ENCODE measurements at places on chromosomes 2 and 18.

DNA sequence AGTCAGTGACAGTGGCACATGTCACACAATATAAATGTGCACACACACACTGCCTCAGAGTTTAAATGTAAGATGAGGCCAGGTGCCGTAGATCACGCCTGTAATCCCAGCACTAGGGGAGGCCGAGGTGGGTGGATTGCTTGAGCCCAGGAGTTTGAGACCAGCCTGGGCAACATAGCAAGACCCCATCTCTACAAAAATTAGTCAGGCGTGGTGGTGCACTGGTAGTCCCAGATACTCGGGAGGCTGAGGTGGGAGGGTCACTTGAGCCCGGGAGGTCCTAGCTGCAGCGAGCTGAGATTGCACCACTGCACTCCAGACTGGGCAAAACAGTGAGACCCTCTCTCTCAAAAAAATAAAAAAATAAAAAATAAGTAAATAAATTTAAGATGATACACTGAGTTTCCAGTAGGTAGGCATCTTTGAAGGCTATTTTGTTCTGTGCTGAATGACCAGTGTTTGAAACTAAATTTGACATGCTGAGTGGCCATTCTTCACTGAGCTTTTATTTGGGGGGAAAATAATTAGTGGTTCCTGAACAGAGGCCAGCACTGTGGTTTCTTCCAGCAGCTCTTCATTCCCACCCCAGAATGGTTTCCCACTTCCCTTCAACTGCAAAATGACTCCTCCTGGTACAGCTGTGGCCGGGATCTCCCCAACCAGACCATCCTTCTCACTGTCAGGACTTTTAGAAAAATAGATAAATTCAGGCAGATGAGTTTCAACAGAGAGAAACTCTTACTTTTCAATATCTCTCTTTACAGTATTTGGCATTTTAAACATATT, 44.9 kb downstream of the PSMG2 start:
- DNase-seq = no peak

GRCh38 chr2:169512525-169512924, 3.0 kb downstream of the KLHL41 start:
- DNase-seq = no peak

- no peak for DNase-seq
Observed at GRCh38 chr2:70479816-70480215, 73.8 kb downstream of the TGFA start.

- DNase-seq = no peak
Observed at GRCh38 chr2:28401948-28402550, 9.4 kb downstream of the FOSL2 start.

DNA sequence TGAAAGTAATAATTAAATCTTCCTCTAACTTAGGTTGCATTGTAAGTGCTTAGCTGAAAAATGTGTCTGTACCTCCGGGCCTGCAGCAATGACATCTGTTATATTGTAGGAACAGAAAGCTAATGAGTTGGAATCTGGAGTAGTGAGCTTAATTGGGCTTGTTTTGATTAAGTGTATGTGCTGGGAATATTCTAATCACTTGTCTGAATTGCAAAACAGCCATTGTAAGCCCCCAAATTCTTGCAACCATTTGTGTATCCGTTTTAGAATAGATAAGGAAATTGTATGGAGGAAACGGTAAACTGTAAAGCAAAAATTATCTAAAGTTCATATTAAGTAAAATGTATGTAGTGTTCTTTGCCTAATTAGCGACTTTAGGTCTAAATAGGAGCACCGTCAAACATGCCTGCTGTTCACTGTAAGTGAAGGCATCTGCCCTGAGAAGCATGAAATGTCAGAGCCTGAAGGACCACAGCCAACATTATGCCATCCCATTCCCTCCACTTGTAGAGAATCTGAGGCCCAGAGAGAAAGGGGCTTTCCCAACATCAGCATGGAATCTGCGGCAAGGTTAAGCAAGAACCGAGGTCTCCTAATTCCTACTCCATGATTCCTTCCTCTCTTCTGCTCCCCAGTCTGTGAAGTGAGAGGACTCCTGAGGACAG, 466.4 kb downstream of the TDRD15 start:
- no peak for DNase-seq

DNA sequence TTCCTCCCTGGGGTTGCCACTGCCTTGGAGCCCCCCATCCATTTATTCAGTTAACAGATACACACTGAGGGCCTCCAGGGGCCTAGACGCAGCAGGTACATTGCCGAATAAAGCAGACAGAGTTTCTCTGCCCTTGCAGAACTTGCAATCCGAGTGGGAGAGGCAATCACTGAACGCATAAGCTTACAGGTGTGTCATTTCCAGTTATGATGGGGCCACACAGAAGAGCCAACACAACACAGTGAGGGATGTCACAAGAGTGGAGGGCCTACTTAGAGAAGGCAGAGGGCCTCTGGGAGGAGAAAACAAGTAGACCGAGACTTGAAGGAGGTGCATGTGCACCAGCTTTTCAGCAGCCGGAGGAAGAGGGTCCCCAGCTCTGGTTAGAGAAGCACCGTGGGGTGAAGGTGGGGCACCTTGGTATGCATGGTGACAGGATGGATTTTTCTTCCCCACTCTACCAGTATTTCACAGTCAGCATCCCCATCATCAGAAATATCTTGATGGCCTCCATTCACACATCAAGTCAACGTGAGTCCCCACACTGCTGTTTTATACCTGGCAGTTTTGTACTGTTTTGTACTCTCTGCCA, 150.9 kb downstream of the SMAD7 start:
- no peak for DNase-seq

- DNase-seq = no peak
Observed at GRCh38 chr2:210189452-210190138, 18.4 kb upstream of the KANSL1L start.

- no peak for DNase-seq
Observed at GRCh38 chr2:36168115-36168514, 187.5 kb upstream of the CRIM1 start.

- DNase-seq = peak; percentile 38
Observed at GRCh38 chr18:53458944-53459580, 765.4 kb downstream of the MBD2 start.
